T-helper 2 cell (primary cell): ENCODE measurements at places on chromosomes 12 and 14.

- DNase-seq = peak; percentile 68
Observed at GRCh38 chr12:57214398-57214781, 2.2 kb upstream of the NXPH4 start.

DNA sequence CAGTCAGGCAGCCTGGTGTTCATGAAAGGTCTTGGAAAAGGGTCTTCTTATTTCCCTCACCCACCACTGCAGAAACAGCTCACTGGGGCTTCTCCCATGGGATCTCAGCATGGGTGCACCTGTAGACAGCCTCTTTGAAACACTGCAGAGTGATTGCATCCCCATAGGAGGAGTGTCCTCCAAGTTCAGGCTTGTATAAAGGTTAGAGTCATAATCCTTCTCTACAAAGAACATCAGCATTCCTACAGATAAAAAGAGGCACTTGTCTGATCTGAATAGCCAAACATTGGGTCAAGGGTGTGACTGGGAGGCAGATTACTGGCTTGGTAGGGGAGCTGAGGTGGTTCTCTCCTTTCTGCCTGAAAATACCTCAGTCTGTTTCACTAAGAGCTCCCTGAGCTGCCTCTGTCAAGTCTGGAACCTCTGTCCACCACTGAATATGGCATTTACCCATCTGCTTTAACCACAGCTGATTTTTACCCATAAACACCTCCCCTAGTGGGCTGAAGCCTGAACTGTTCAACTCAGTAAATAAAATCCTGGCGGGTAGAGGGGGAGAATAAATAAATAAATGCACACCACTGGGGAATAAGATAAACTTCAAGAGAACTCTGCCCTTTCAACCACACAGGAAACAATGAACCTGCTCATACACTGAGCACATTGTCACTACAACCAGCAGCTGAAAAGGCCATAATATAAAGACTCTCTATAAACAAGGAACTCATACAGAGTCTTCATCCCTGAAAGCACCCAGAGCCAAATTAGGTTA lies 120.7 kb upstream of the SCAF11 start:
- no peak for DNase-seq

- DNase-seq = no peak
Observed at GRCh38 chr12:125742413-125742812, 677.2 kb downstream of the AACS start.

GRCh38 chr12:122013136-122013535 lies 8.5 kb upstream of the BCL7A start:
- no peak for DNase-seq

DNA sequence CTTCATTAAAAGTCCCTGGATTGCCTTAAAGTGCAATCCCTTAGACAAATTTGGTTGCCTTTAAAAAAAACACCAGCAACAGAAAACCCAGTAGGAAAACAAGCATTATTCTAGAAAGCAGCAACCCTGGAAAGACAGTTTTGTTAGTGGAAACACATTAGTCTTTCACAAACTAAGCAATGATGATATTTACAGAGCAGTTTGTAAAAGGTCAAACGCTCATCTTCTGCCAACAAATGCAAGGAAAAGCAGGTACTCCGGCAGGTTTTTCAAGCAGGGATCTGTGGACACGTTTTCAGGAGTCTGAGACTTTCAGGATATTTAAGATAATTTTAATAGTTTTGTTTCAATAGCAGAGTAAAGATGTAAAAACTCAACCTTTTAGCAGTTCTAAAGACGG lies 202.2 kb downstream of the EXOC5 start:
- DNase-seq = no peak

DNA sequence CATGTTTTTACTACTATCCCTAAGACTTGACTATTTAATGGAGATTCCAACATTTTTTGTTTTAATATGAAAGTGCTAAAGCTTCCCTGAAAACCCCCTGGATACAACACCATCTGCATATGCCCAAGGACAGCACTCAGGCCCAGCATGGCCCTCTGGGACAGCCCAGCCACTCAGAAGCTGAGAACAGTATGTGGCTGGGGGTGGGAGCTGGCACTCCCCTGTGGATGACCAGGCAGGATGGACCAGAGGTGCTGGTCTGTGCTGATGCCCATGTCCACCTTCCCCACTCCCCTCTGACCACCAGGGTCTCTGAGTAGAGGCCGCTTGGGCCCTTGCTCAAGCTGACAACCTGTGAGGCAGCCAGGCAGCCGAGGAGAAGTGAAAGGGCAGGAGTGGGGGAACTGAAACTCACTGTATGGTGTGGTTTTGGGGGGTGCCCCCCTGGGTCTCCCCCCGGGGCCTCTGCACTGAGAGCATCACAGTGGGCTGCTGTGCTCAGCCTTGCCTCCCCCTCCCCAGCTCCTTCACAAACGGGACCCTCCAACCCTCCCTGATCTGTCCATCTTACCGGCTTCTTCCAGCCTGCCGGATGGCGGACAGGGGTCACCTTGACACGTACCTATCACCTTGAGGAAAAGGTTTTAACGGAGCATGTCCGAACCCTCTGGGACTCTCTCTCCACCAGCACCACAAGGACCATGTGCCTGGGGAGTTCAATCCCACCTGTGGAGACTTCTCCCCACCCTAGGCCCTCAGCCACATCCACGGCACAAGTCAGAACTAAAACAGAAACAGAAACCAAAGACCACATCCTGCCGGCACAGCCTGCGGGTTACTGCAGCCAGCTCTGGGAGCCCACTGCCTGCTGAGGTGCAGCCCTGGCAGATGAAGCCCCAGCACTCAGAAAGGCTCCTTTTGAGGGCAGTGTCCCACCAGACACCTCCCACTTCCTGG lies at the start of gene TMEM229B:
TSS of gene TMEM229B (minus strand) at position 785 of the 957 bp plus-strand sequence. CDS start 14,798 bp downstream, outside the sequence.
- peak; percentile 24 for DNase-seq

DNA sequence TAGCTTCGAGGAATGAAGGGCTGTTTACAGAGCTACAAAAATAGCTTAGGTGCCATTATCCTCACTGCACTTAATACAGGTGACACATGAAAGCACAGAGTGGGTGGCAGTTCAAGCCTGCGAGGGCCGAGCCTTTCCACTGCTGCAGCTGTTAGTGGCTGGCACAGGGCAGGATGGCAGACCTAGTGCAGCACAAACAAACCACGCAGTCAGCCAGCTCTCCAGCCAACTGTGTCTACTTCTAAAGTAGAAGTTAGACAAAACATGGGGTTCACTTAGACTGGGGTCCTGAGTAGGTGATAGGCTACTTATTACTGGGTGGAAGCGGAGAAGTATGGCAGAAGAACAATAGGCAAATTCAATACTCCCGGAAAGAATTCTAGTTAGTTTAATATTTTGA lies 95.4 kb downstream of the DUSP16 start:
- peak; percentile 16 for DNase-seq

DNA sequence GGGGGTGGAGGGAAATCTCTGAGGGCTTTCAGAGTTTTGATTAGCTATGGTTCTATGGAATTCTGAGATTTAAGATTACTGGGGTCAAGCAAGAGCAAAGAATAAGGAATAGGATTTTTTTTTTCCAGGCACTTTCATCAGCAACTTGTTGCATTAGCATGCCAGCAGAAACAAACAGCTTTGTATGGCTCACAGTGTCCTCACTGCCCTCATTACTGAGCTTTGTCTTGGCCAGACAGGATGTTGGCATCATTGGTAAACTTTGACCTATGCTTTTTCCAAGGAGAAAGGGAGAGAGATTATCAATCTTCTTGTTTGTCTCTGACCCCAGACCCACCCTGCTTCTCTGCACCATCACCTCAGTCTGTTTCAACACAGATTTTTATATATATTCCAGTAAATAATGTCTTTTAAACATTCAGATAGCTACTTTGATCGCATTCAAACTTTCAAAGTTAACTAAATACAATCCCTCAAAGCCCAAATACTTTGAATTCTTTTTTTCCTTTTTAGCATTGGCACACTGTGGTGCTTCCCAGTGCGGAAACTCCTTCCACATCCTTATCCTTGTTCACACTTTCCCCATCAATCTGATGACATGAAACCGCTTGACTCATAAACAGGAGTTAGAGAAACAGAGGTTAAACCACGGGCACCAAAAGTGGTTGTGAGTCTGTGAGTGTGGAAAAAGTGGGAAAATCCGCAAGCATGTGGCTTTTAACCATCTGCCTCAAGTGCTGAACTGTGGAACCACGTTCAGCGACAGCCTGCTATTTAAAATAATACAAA lies 282.2 kb upstream of the FAR2 start:
- no peak for DNase-seq

- no peak for DNase-seq
Observed at GRCh38 chr14:103066399-103066798, 9.1 kb upstream of the CDC42BPB start.

GRCh38 chr12:25699454-25699853 lies 146.4 kb upstream of the LMNTD1 start:
- DNase-seq = no peak

GRCh38 chr14:23933108-23933741 lies 20.3 kb upstream of the DHRS4 start:
- DNase-seq = no peak

DNA sequence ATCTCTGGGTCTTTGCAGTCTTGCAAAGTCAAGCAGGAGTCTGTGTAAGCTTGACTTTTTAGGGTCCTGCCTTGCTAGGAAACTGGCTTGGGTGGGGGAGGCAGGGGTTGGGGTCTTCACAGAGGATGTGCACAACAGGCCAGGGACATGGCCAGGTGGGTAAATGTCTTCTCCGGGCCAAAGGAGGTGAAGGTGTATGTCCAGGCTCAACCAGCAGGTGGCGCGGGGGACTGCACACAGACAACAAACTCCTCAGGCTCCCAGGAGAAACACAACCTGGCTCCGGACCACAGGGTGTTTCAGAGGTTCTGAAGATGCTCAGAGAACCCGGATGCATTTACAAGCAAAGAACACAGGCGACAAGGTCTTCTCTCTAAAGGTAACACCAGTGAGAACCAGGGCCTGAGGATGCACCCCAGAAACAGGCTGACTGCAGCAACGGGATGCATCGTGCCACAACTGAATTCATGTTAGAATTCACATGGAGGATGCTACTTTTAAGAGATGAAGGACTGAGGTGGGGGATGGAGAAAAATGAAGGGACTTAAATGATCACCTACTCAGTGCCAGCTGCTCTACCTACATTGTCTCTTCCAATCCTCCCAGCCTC lies 56.0 kb downstream of the PLEKHG3 start:
- DNase-seq = peak; percentile 66

DNA sequence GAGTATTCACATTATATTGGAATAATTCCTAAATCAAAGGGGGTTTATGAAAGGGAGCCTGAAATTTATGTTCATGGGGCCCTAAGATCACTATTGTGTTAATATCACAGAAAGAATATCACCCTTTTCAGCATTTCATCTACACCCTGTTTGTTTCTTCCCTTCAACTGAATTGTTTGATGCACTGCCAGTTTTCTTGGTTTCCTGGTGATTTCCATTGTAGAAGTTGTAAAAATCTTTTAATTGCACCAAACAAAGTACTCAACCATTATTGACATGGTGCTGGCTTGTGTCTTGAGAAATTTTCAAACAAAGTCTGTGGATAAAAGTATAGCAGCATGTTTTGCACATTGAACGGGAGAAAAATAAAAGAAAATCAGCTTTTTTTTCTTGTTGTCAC lies 154.8 kb upstream of the PRKD1 start:
- DNase-seq = no peak

DNA sequence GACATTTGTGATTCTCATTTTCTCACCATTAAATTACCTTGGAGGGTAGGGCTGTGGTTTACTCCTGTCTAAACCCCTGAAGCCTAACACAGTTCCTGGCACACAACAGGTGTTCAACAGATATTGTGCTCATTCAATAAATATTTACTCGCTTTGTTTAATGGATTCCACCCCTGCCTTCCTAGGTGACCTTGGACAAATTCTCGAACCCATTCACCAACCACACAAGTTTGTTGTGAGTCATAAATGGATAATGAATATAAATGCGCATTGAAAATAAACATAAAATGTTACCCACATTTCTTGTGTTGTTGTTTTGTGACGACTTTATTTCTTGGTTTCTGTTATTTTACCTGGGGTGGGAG lies 362 bp upstream of the TSFM start:
- no peak for DNase-seq

DNA sequence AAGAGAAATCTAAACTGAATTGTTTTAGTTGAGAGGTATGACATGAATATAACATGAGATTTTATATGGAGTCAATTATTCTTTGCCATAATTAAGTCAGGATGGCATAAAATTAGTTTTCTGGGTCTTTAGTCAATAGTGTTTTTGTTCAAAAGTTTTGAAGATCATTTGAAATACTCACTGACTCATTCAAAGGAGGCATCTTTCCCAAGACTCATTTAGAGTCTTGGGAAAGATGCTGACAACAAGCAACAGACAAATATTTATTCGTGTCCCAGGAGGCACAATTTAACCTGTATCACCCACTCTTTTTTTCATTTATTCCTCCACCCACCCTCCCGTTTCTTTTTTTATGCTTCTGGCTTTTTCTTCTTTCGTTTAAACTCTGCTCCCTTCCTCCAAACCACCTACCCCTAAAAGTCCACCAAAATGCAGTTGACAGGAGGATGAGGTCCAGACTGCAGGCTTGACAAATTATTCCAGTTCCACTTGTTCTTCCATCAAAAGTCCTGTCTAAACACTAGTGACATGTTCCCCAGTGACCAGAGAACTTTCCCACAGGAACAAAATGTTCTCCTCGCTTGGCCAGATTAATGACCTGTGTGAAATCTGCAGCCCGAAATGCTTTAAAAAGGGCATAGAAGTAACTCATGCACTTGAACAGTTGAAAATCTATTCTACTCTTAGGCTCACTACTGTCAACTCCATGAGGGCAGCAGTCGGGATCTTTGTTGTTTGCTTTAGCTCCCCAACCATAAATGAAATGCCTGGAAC lies 43.3 kb upstream of the CSRP2 start:
- DNase-seq = no peak
